ENCODE measurements at places on chromosomes 6 and 20. TPM values are rescaled to one million over a fixed set of nuclear protein-coding genes. Genes with fewer than 3 reads are reported as not detected.

GRCh38 chr6:13175759-13176158 lies 152.6 kb downstream of the TBC1D7 start:
- DNase-seq: no peak

DNA sequence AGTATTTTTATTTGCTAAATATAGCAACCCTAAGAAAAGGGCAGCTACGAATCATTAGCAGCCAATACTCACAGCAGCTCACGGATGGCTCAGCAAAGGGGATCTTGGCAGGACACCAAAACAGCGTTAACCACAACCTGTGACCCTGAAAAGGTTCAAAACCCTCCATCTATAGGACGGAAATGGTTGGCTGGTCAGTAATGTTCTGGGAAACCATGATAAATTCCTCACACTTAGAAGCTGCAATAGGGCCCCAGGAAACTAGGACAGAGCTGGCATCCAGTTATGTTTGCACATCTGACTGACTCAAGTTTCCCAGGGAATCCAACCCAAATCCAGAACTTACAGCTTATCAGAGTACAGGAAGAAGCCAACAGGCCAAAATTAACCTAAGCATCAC lies 30.9 kb upstream of the PTPRT start:
- no peak for DNase-seq

- no peak for DNase-seq
Observed at GRCh38 chr6:4858194-4859015, 82.2 kb downstream of the CDYL start.

Gene ADTRP
- 1.3 TPM for polyA plus RNA-seq

GRCh38 chr6:42028234-42029061 lies 21.9 kb upstream of the TAF8 start:
- no peak for DNase-seq

GRCh38 chr6:145882121-145882531 lies 67.5 kb upstream of the FBXO30 start:
- DNase-seq: no peak

GRCh38 chr6:15429141-15430110 lies 183.6 kb downstream of the JARID2 start:
- no peak for DNase-seq

DNA sequence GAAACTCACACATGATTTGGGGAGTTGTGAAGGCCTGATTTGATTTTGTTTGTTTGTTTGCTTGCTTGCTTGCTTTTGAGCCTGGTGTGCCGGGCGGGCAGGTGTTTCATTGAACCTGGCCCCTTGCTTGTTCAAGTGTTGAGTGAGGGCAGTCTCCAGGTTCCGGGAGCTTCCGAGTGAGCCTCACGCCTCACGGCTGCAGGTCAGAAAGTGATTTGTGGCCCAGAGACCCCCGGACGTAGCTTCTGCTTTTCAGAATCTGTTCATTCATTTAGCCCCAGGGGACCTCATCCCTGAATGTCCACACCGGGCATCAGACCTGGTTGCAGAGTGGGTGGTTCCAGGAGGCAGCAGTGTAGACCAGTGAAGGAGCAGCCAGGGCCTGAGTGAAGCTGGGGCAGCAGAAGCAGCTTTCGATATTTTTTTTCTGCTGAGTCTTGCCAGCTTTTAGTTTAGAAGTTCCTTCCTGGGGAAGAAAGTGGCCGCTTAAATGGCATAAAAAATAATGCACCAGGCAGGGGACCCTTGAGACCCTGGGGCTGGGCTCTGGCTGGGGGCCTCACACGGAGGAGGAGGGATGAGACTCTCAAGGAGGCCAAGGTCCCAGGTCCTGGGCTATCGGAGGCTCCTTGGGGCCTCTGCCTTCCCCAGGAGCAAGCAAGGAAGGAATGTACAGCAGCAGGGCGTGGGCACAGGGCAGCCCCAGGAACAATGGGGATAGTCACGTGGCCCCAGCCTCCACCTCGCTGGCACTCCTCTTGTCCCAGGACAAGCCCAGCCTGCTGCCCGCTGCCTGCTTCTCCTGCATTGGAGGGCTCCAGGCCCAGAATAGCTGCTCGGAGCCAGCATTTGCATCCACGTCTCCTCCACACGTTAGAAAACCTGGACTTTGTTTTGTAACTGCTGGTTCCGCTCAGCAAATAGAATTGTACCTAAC lies 89.2 kb upstream of the BHLHE23 start:
- no peak for DNase-seq

Gene ZFP64
- 19.3 TPM for polyA plus RNA-seq

Gene LY86
- polyA plus RNA-seq: 2.2 TPM

DNA sequence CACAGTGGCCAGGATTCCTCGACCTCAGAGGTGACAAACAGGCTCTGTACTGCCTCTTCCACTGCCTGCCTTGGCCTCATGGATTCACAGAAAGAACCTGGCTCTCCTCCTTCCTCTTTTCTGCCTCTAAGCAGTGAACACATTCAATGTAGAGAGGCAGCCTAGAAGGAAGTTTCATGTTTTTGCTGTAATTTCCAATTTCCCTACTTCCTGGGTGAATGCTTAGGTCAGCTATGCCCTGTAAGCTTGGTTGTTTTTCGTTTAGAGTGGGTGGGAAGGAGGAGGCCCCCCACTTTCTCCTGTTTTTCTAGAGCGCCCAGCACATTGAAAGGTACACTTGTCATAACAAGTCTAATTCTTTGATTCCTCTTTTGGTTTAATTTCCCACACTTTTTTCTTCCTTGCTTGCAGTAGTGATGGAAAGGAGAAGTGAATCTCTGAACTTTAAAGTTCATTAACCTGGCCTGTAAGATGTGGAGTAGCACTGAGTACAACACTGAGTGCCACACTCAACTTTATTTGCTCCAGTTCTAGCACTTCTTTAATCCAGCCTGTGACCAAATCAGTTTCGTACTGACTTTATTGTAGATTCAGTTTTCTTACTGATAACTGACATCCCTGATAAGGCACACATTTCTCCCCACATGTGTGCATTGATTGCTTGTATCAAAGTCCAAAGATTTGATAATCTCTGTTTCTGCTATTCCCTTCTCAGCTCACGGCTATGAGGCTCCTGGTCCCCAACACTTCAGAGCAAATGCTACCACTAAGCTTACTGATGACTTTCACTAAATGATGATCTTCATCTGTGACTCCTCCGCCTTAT lies 100.0 kb upstream of the MAN1A1 start:
- no peak for DNase-seq

- no peak for DNase-seq
Observed at GRCh38 chr6:75376347-75377024, 91.9 kb upstream of the TMEM30A start.

DNA sequence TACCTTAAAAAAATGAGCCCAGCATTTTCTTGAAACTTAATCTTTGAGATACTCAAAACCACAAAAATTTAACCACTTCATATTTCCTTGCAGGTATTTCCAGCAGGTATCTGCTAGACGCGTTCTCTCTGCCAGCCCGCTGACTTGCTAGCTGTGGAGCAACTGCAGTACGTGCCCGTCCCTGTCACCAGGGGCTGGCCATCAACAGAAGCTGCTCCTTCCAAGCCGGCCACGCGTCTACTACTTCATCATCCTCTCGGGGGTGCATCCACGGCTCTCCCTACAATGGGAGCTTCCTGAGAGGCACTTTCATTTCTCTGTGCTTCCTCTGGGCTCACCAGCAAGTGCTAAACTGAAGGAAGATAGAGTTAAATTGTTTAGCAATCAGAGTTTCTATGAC lies 132.4 kb downstream of the DTNBP1 start:
- DNase-seq: no peak

GRCh38 chr20:9025643-9026042 lies 43.2 kb upstream of the PLCB4 start:
- no peak for DNase-seq

DNA sequence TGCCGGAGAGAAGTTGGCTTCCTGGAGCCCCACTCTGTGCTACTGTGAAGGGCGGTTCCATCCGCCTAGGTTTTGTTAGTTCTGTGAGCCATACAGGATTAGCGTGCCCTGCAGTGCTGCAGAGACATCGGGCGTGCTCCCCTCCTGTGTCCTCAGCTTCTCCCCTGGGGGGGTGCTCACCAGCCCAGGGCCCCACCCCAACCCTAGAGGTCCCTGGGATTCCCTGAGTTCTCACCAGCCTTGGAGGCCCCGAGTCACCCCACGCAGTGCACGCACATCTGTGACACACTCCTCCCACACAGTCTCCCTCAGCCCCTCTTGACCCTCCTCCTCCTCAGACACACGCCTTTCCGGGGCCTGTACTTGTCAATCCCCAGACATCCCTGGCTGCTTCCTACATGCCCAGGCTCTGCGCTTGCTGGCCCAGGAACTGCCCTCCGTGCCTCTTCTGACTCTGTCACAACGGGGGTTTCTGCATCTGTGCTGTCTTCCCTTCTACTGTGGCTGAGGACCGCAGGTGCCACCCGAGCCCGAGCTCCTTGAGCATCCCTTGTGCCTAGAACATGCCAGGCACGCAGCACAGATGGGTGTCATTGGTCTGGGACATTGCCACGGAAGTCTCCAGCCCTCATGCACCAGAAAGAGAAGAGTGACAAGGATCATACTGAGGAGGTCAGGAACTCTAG lies 123.2 kb upstream of the RPS6KA2 start:
- no peak for DNase-seq

Gene THBS2
- 9.4 TPM for polyA plus RNA-seq

GRCh38 chr6:23784301-23784919 lies 341.6 kb upstream of the NRSN1 start:
- DNase-seq: no peak

Gene LY6G6D
- not detected for polyA plus RNA-seq

DNA sequence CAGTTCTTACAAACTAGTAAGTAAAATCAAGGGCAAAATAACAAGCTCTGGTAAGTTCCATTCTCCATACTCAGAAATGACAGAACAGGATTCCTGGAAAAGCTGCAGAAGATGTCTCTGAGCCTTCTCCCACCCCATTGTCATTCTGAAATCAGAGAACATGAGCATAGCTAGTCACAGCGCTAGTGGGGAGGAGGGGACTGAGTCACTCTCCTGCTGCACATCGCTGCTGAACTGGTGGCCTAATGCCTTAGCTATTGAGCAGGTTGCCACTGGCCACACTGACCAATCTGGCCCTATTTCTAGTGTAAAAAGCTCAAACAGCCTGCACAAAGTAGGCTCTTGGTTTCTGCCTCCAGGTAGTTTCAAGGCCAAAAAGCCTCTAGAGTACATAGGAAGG lies 26.1 kb upstream of the RIPPLY2 start:
- DNase-seq: no peak

- no peak for DNase-seq
Observed at GRCh38 chr20:37931153-37931922, 28.4 kb downstream of the VSTM2L start.

DNA sequence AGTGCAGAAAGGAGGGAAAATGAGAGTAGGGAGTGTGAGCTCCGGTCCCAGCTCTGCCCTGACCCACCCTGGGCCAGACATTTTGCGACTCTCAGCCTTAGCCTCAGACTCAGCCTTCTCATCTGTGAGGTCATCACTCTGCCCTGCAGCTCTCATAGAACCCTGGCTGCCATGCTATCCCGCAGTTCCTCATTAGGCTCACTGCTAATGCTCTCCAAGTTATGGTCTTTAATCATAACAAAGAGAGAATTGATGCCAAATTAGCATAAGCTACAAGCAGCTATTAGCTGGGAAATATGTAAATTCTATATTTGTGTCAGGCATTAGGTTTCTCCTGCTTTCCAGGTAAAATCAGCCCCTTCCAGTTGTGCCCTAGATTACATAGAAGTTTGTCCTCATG lies 46.5 kb upstream of the MLN start:
- no peak for DNase-seq

- DNase-seq: peak; percentile 21
Observed at GRCh38 chr6:104728448-104728847, 131.3 kb downstream of the HACE1 start.

GRCh38 chr20:4689220-4689619 lies 32.5 kb upstream of the PRND start:
- DNase-seq: no peak

Gene CST4
- polyA plus RNA-seq: not detected

Gene BIRC7
- not detected for polyA plus RNA-seq

Gene TGM3
- polyA plus RNA-seq: 0.34 TPM

DNA sequence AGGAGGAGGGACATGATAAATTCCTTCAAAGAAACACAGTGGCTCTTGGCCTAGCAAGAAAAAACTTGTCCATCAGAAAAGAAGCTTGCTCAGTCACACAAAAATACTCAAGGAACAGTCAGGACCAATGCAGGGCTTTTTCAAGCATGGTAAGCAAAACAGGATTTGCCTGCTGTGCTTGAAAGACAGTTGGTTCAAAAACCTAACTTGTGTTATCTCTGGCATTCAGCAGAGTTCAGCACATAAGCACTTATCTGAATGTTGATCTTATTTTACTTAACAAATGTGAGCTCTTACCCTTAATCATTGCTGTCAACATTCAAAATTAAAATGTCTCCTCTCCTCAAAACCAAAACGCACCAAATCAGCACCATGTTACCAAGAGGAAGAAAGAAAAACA lies 38.3 kb downstream of the ATG5 start:
- DNase-seq: no peak

GRCh38 chr6:7285416-7285815 lies 27.6 kb downstream of the SSR1 start:
- DNase-seq: no peak
